ENCODE measurements at places on chromosomes 7 and 10. TPM values are rescaled to one million over a fixed set of nuclear protein-coding genes. Genes with fewer than 3 reads are reported as not detected.

- no peak for DNase-seq
Measured at GRCh38 chr10:76124280-76124679, 692.9 kb downstream of the LRMDA start.

ZPBP gene
- polyA plus RNA-seq = 0.60 TPM

- DNase-seq = no peak
Measured at GRCh38 chr7:95396136-95397032, at the start of gene PON3. Gene PON3 (minus strand): TSS chr7:95396375. CDS start chr7:95396350, 25 bp downstream.

GRCh38 chr7:55546814-55547213 is 25.5 kb downstream of the VOPP1 start:
- no peak for DNase-seq

DNA sequence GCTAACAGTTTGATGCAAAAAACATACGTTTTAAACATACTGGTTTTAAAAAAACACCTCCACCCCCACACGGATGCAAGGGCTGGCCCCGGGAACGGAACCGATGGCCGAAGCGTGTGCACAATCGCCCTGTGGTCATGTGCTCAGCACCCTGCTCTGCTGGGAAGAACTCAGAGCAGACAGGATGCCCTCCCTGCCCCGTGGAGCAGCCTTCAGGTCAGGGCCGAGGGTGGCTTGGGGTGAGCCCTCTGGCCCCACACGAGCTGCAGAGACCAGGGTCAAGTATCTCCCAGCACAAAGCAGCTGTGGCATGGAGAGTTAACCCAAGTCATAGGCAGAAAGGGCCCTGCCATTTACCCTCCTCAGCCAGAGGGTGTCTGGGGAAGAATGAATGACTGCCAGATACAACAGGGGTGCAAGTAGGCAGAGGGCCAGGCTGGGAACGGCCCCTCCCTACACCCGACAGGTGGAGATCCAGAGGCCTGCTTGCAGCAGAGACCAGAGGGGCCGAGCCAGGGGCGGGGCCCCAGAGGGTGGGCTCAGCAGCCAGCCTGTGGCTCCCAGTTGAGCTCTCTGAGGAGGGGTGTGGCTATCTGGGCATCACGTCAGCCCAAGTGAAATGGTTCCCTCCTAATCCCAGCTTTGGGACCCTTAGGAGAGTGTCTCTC is 56.8 kb downstream of the ZRANB1 start:
- no peak for DNase-seq

VSTM4 gene
- 13.3 TPM for polyA plus RNA-seq

GRCh38 chr7:3280946-3281656 is 20.0 kb upstream of the SDK1 start:
- no peak for DNase-seq

DNA sequence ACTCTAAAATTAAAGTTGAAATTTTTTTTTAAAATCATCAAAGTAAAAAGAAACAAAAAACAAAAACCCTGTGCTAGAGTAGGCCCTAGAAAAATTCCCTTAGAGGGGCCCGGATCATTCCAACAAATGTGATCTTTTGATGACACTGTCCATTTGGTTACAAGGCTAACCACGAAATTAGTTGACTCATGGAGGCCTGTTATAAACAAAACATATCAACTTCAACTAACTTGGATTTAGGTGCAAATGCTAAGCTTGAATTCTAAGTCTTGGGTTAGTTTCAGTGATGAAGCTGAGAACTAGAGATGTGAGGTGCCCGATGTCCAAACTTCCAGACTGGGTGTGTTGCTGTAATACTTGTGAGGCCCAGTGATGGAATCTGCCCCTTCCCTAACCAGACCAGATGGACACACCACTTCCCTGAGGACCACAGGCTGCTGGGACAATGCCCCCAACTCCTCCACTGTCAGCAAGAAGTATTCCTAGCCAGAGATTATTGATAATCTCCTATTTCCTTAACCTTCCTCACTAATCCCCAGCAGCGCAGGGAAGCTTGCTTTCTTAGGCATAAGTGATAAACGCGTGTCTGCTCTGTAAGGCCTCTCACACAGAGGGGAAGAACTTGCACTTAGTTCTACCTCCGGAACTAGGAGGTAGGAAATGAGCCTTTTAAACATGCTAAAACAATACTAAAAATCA is 108.7 kb downstream of the RAPGEF5 start:
- no peak for DNase-seq

DNAH11 gene
- polyA plus RNA-seq = 2.3 TPM

GRCh38 chr7:120680985-120681384 is 177.0 kb downstream of the TSPAN12 start:
- DNase-seq = no peak

SEMA3C gene
- polyA plus RNA-seq = 248 TPM

- DNase-seq = no peak
Measured at GRCh38 chr10:31479752-31480151, 160.7 kb downstream of the ZEB1 start.

TSC22D4 gene
- polyA plus RNA-seq = 36.5 TPM

GRCh38 chr10:117135480-117136140 is 2.5 kb downstream of the VAX1 start:
- no peak for DNase-seq

GRCh38 chr10:43249962-43250614 is 16.8 kb downstream of the RASGEF1A start:
- DNase-seq = no peak

TAS2R41 gene
- not detected for polyA plus RNA-seq

DNA sequence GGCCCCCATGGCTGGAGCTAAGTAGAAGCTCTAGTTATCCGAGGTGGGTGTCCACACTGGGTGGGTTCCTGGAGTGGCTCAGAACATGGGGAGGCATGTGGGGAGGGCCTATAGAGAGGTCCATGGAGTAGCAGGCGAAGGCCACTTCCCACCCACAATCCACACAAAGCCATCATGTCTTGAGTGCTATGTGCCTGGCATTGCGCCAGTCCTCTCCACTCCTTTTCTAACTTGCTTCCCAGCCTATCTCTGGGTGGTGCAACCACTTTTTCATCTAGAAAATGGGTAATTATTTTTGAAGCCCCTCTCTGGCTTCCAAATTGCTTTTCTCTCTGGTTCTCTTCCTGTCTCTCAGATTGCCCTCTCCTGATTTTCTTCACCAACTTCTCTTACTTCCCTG is 263.6 kb downstream of the PHTF2 start:
- DNase-seq = no peak

ITGB1 gene
- 643 TPM for polyA plus RNA-seq
